CD4-positive, alpha-beta memory T cell (primary cell): ENCODE measurements at places on chromosomes 1 and 21. TPM values are rescaled to one million over a fixed set of nuclear protein-coding genes. Genes with fewer than 3 reads are reported as not detected.

GRCh38 chr1:98277118-98277517 is 356.3 kb upstream of the DPYD start:
- H3K36me3 ChIP-seq: no peaks in the 10 kb centered on the region
- no peaks in the 10 kb centered on the region for H3K27me3 ChIP-seq
- no peak overlapping the region for H3K27ac ChIP-seq
- H3K4me3 ChIP-seq: no peak overlapping the region
- H3K4me1 ChIP-seq: no peaks in the 10 kb centered on the region

The HRNR gene
- total RNA-seq: not detected

The MATN1 gene
- total RNA-seq: 0.12 TPM

DNA sequence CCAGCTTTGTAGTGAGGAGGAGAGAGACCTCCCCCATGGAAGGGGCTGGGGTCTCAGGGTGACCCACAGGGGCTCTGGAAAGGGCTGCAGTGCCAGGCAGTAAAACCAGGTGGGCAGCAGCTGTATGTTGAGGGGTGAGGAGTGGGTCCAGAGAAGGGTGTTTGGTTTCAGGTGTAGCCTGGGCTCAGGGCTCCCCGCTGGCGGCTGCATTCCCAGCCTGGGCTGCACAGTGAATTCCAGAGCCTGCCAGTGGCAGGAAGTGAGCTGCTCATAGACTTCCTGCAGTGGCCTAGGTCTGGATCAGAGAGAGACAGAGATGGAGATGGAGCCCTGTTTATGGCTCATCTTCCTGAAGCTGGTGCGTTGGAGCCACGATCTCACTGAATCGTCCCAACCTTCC is 356.4 kb downstream of the PTPRU start:
- no peaks in the 10 kb centered on the region for H3K27me3 ChIP-seq
- H3K4me1 ChIP-seq: no peaks in the 10 kb centered on the region
- H3K27ac ChIP-seq: no peak overlapping the region
- no peaks in the 10 kb centered on the region for H3K36me3 ChIP-seq
- H3K4me3 ChIP-seq: no peak overlapping the region

The SLC16A4 gene
- 0.39 TPM for total RNA-seq

- no peaks in the 10 kb centered on the region for H3K27me3 ChIP-seq
- H3K4me1 ChIP-seq: no peaks in the 10 kb centered on the region
- no peak for DNase-seq
- H3K27ac ChIP-seq: no peak overlapping the region
These were observed 2.4 kb upstream of the FAM110D start for GRCh38 chr1:26156285-26157038.

GRCh38 chr1:44305962-44306422 is 49.1 kb downstream of the ERI3 start:
- DNase-seq: peak; percentile 1
- H3K4me1 ChIP-seq: no peaks in the 10 kb centered on the region
- no peaks in the 10 kb centered on the region for H3K27me3 ChIP-seq
- peaks cover 29% of the 10 kb centered on the region for H3K36me3 ChIP-seq
- H3K4me3 ChIP-seq: no peak overlapping the region
- no peak overlapping the region for H3K27ac ChIP-seq

- DNase-seq: no peak
- no peak overlapping the region for H3K27ac ChIP-seq
- H3K36me3 ChIP-seq: no peaks in the 10 kb centered on the region
- no peaks in the 10 kb centered on the region for H3K4me1 ChIP-seq
- no peak overlapping the region for H3K4me3 ChIP-seq
These were observed 15.7 kb upstream of the PIGK start for GRCh38 chr1:77234943-77235342.

The SPRR2A gene
- not detected for total RNA-seq

GRCh38 chr1:218494449-218494852 is 149.3 kb downstream of the TGFB2 start:
- DNase-seq: no peak
- H3K27ac ChIP-seq: no peak overlapping the region
- no peak overlapping the region for H3K4me3 ChIP-seq
- H3K27me3 ChIP-seq: no peaks in the 10 kb centered on the region
- no peaks in the 10 kb centered on the region for H3K36me3 ChIP-seq

DNA sequence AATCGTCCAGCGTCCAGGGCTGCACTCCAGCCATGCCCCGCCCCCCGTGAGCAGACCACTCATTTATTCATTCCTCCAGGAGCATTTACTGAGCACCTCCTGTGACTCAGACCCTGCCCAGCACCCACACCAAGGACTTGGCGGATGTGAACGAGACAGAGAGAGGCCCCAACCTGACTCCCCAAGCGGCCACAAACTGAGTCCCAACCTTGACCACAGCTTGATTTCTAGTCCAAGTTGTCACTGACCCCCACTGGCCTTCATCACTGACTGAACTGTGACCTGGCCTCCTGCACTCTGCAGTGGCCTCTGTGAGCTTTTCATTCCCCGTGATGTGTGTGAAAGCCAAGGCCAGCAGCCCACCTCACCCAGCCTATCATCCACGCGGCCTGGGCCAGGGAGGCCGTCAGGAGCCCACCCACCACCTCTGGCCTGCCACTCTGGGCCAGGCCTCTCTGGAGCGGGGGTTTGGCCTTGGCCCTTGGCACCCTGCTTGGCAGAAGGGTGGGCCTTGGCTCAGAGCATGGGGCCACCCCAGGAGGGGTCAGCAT is 19.3 kb upstream of the RUNX3 start:
- no peak overlapping the region for H3K27ac ChIP-seq
- H3K27me3 ChIP-seq: no peaks in the 10 kb centered on the region
- no peak overlapping the region for H3K4me3 ChIP-seq

The PCP4 gene
- not detected for total RNA-seq

- no peaks in the 10 kb centered on the region for H3K36me3 ChIP-seq
- DNase-seq: no peak
- no peaks in the 10 kb centered on the region for H3K4me1 ChIP-seq
- H3K4me3 ChIP-seq: no peak overlapping the region
- H3K27me3 ChIP-seq: no peaks in the 10 kb centered on the region
These were observed 79.2 kb upstream of the RALGPS2 start for GRCh38 chr1:178645808-178646200.

- DNase-seq: no peak
- H3K4me3 ChIP-seq: no peak overlapping the region
- no peaks in the 10 kb centered on the region for H3K27me3 ChIP-seq
- no peak overlapping the region for H3K27ac ChIP-seq
- no peaks in the 10 kb centered on the region for H3K4me1 ChIP-seq
These were observed 564.1 kb upstream of the PLXNA2 start for GRCh38 chr1:208808301-208808700.

DNA sequence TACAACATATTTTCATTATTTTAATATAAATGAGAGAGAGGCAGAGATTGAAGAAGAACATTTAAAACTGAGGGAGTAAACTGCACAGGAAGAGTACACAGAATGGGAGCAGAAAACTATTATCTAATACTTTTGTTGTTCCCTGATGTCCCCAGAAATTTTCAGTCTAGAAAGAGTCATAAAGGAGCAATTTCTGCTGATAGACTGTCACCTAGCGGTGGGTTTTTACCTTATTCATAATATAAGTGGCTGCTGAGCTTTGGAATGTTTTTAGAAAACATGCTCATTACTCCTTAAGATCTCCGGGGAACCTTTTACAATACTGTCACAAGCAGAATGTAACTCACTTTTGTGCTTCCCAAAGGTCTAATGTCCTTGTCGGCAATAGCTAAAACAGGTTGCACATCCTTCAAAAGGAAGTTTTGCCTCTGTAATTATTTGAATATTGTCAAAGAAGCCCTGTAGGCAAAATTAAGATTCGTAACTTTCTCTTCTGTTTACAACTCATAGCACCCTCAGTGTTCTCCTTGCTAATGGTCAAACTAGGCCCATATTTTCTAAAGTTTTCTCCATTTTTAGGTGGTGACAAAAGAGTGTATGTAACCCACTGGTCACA is 4.9 kb upstream of the NPL start:
- no peaks in the 10 kb centered on the region for H3K36me3 ChIP-seq
- no peak overlapping the region for H3K4me3 ChIP-seq

The FCGR3A gene
- total RNA-seq: 0.81 TPM

DNA sequence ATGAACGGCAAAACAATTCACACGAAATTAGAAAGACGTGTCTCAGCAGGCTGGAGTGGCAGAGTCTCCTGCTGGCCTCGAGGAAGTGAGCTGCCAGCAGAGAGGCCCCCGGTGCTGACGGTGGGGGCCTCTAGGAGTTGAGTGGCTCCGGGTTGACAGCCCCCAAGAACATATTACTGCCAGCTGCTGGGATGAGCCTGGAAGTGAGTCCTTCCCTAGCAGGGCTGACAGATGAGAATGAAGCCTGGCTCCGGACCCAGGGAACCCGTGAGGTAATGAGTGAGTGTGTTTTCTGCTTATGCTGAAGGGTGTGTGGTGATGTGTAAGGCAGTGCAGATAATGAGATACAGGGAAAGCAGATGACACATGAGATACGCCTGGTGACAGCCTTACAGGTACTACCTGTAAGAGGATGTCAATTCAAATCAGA is 23.5 kb upstream of the LRRC47 start:
- no peak for DNase-seq
- H3K36me3 ChIP-seq: peaks cover 31% of the 10 kb centered on the region
- H3K27me3 ChIP-seq: no peaks in the 10 kb centered on the region
- no peaks in the 10 kb centered on the region for H3K4me1 ChIP-seq

The PLA2G4A gene
- 0.32 TPM for total RNA-seq

- no peak overlapping the region for H3K27ac ChIP-seq
- H3K4me3 ChIP-seq: no peak overlapping the region
- peaks cover 37% of the 10 kb centered on the region for H3K4me1 ChIP-seq
- H3K27me3 ChIP-seq: no peaks in the 10 kb centered on the region
These were observed 2.3 kb upstream of the SLC9A1 start for GRCh38 chr1:27157194-27157593.

The IGSF5 gene
- total RNA-seq: not detected

DNA sequence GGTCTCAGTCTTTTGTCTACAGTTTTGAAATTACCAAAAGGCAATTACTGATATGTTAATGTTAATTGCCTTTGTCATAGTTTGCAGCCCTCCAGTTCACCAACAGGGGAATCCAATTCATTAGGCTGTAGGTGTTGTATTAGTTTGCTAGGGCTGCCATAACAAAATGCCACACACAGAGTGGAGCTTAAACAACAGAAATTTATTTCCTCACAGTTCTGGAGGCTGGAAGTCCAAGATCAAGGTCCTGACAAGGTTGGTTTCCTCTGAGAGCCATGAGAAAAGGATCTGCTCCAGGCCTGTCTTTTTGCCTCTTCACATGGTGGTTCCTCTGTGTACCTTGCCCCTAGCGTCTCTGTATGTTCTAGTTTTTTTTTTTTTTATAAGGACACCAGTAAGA is 1.3 kb downstream of the RTCA start:
- peak overlapping the region; percentile 77 for H3K4me3 ChIP-seq
- no peak for DNase-seq
- no peaks in the 10 kb centered on the region for H3K27me3 ChIP-seq
- peaks cover 27% of the 10 kb centered on the region for H3K36me3 ChIP-seq
- H3K27ac ChIP-seq: no peak overlapping the region
- H3K4me1 ChIP-seq: peaks cover 55% of the 10 kb centered on the region

DNA sequence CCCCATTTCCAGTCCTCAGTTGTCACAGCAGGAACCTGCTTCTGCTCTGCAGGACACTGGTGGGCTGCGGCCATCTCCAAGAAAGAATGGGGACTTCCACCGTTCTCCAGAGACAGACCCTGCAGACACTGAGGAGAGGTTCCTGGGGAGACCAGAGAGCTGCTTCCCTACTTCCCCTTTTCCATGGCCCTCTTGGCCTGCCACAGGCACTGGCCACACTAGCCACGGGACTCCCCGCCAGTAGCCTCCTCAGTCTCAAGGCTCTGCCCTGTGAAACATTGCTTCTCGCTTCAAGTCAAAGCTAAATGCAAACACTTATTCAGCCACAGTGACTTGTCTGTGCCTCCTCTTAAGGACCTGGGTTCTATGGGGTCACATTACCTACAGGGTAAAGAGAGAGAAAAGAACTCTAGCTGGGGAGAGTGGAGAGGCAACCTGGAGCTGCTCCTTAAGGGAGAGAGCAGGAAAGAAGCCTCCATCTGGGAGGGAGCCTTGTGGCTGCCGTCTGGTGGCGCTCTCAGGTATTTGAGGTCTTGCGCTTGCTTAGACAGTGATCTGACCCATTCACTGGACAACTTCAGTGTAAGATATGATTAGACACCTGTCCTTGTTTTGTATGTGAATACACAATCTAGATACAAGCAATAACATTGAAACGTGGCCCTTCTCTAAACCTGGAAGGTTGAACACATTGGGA is 5.4 kb upstream of the SLAMF8 start:
- no peak overlapping the region for H3K27ac ChIP-seq
- H3K4me1 ChIP-seq: peaks cover 16% of the 10 kb centered on the region
- no peak for DNase-seq
- H3K4me3 ChIP-seq: no peak overlapping the region
- H3K27me3 ChIP-seq: no peaks in the 10 kb centered on the region
- no peaks in the 10 kb centered on the region for H3K36me3 ChIP-seq

GRCh38 chr1:79353224-79353623 is 346.7 kb upstream of the ADGRL4 start:
- no peak overlapping the region for H3K4me3 ChIP-seq
- H3K36me3 ChIP-seq: no peaks in the 10 kb centered on the region
- no peak for DNase-seq
- H3K4me1 ChIP-seq: no peaks in the 10 kb centered on the region

The PAPPA2 gene
- total RNA-seq: not detected

- no peak for DNase-seq
- H3K27me3 ChIP-seq: no peaks in the 10 kb centered on the region
- no peaks in the 10 kb centered on the region for H3K36me3 ChIP-seq
- no peak overlapping the region for H3K4me3 ChIP-seq
- H3K27ac ChIP-seq: no peak overlapping the region
These were observed 495.6 kb upstream of the NEGR1 start for GRCh38 chr1:72777918-72778317.

GRCh38 chr1:89286549-89287180 is 14.0 kb upstream of the GBP5 start:
- no peaks in the 10 kb centered on the region for H3K36me3 ChIP-seq
- DNase-seq: peak; percentile 58
- H3K27me3 ChIP-seq: no peaks in the 10 kb centered on the region
- H3K27ac ChIP-seq: peak overlapping the region; percentile 61
- H3K4me1 ChIP-seq: peaks cover 67% of the 10 kb centered on the region

The POGZ gene
- 130 TPM for total RNA-seq

The C1orf87 gene
- not detected for total RNA-seq

GRCh38 chr1:182794676-182795201 is 5.2 kb downstream of the NPL start:
- no peak overlapping the region for H3K4me3 ChIP-seq
- H3K27me3 ChIP-seq: no peaks in the 10 kb centered on the region
- no peak for DNase-seq
- no peaks in the 10 kb centered on the region for H3K36me3 ChIP-seq
- H3K4me1 ChIP-seq: peaks cover 5% of the 10 kb centered on the region
- H3K27ac ChIP-seq: no peak overlapping the region

GRCh38 chr1:10507111-10507879 is 32.5 kb downstream of the PEX14 start:
- H3K4me1 ChIP-seq: peaks cover 41% of the 10 kb centered on the region
- no peak overlapping the region for H3K27ac ChIP-seq
- no peaks in the 10 kb centered on the region for H3K27me3 ChIP-seq

GRCh38 chr1:175097361-175097760 is 29.7 kb downstream of the TNN start:
- no peaks in the 10 kb centered on the region for H3K4me1 ChIP-seq
- H3K27me3 ChIP-seq: no peaks in the 10 kb centered on the region
- H3K4me3 ChIP-seq: no peak overlapping the region
- H3K27ac ChIP-seq: no peak overlapping the region
- DNase-seq: no peak

The DNM3 gene
- total RNA-seq: 2.0 TPM

The CTSS gene
- 119 TPM for total RNA-seq

The ITGB3BP gene
- 26.4 TPM for total RNA-seq

The NPHS2 gene
- total RNA-seq: not detected
